ENCODE measurements at places on chromosomes 7 and 10.

GRCh38 chr10:60182691-60183090 lies 207.0 kb downstream of the ANK3 start:
- DNase-seq, result no peak

DNA sequence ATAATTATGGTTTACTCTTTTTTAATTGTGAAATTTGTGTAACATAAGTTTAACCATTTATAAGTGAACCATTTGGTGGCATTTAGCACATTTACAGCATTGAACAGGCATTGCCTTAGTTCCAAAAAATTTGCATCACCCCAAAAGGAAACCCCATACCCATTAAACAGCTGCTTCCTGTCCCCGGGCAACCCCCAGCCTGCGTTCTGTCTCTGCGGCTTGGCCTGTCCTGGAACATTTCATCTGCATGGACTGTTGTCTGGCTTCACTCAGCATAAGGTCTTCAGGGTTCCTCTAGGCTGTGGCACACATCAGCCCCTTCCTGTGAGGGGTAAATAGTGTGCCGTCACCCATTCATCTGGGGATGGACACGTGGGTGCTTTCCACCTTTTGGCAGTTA lies 6.9 kb downstream of the RET start:
- no peak for DNase-seq

- DNase-seq, result no peak
These were observed 4.8 kb upstream of the GCK start for GRCh38 chr7:44194069-44194468.

- no peak for DNase-seq
These were observed 54.2 kb downstream of the TACR2 start for GRCh38 chr10:69362471-69362954.

GRCh38 chr10:117663750-117664149 lies 121.2 kb downstream of the EMX2 start:
- DNase-seq, result no peak

DNA sequence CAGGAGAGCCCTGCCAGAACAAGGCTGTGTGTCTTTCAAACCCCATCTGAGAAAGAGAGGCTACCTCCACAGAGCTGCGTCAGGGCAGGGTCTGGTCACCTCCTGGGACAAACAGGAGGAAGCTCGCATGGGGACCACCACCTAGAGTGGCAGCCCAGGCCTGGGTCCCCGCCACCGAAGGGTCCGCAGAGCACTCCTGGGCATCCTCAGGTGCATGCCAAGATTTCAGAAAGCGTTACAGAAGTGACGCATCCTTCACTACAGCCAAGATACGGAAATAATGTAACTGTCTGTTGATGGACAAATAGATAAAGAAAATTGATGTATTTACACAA lies 42.6 kb downstream of the GSDME start:
- DNase-seq, result no peak

- no peak for DNase-seq
These were observed 10.1 kb downstream of the ELFN1 start for GRCh38 chr7:1679966-1680730.

DNA sequence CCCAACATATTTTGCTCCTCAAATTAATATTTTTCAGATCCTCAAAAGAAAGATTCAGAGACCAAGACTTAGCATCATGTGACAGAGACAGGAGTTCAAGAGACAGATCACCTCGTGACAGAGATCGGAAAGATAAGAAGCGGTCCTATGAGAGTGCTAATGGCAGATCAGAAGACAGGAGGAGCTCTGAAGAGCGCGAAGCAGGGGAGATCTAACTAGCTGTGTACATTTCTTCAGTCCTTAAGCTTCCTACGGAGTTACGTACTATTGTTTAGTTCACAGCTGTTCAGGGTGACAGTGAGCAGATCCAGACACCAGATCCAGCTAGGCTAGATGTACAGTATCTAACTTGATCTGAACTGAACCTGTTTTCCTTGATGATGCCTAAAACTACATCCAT lies 61.3 kb downstream of the KLRG2 start:
- no peak for DNase-seq

DNA sequence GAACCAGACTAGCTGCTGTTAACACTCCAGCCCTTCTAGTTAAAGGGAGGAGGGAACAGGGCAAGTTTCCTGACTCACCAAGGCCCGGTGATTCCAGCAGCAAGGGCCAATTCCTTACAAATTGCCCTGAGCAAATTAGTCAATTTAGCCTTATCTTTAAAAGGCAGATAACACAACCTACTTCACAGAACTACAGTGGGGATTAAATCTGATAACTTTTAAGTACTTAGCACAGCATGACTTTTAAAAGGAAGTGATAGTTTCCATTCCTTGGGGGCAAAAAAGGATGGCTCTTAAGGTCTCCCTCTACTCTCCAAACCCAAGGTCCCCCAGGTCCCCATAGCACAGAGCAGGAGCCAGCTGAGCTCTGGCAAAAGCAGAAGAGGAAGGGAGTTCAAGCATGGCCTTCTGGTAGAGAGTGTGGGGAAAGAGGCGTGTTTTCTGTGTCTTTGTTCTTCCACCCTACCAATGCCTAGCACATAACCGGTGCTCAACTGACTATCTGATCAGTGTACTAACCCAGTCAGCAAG lies 4.0 kb downstream of the CDCA7L start:
- DNase-seq, result no peak

- no peak for DNase-seq
These were observed 83.1 kb downstream of the THSD7A start for GRCh38 chr7:11748884-11749283.

DNA sequence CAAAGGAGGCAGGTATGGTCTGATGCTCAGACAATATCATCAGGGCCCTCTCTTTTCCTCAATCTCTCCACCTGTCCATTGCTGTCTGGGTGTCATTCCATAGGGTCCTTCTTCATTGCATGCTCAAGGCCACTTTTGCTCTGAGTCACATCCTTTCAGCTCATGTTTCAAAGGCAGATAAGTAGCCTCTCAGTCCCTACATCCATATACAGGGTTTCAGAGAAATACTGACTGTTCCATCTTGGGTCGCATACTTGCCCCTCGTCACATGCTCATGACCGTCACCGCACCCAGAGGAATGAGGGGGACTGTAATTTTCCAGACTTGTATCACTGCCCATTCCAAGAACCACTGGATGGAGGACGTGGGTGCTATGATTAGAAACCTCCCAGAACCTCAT lies 93.4 kb downstream of the FAM107B start:
- DNase-seq, result no peak

DNA sequence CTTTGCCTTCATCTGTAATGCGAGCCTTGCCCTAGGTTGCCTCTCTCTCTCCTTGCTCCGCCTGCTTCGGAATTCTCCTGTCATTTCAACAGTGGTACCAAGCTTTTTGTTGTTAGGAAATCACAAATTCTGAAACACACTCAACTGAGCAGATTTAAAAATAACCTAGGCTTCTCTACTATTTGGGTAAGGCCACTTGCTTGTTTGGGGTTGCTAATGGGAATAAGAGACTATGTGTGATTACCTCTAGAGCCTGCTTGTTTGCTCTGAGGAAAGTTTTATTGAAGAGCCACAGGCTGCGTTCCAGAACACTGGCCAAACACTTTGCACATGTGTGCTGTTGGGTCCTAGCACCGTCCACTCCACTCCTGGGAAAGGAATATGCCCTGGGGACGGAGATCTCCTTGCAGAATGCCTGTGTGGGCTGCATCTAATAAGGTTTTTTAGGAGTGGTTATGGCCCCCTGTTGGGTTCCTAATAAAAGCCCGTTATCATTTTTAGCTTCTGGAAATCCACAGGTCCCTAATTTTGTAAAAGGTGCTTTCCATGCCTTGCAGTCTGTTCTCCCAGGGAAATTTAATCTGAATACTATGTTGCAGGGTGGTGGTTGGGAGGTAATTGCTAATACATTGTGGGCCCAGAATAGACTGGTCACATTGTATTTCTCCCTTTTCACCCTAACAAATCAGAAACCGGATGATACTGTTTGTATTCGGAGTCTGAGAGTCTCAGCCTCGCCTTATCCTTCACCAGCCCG lies 68.7 kb upstream of the KLF6 start:
- no peak for DNase-seq

DNA sequence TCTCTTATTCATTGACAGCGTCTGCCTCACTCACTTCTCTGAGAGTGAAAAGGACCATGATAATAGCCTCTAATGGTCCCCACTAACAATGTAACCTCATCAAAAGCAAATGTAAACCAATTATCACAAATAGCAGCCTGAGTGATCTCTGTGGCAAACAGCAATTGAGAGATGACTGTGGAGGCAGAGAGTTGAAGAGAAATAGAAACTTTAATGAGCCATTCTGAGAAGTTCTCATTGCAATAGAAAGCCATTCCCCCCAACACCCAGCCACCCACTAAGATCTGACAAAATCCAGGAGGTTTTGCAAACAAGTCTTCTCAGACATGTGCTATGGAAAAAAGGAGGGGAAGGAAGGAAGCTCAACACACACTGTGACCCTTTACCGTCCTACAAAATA lies 44.2 kb upstream of the RNF148 start:
- DNase-seq, result peak; percentile 78

- DNase-seq, result no peak
These were observed 95.5 kb upstream of the GTF2I start for GRCh38 chr7:74561898-74562613.

- no peak for DNase-seq
These were observed 134.5 kb downstream of the WNT2 start for GRCh38 chr7:117188376-117188775.

- DNase-seq, result no peak
These were observed 83.7 kb downstream of the VPS50 start for GRCh38 chr7:93315896-93316295.

DNA sequence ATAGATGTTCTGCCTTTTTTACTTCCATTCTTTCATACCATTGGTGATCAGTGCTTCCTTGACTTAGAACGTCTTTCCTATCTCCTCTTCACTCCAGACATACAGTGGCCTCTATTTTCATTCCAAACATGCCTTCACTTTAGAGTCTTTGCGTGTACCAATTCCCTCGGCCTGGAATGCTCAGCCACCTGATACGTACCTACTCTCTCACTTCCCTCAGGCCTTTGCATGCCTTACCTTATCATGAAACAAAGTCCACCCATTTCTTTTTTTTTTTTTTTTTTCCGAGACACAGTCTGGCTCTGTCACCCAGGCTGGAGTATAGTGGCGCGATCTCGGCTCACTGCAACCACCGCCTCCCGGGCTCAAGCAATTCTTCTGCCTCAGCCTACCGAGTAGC lies 2.2 kb upstream of the CCNJ start:
- DNase-seq, result no peak

GRCh38 chr10:71487726-71488125 lies 91.0 kb downstream of the CDH23 start:
- DNase-seq, result no peak

GRCh38 chr10:52332815-52333214 lies 18.7 kb downstream of the DKK1 start:
- DNase-seq, result no peak

DNA sequence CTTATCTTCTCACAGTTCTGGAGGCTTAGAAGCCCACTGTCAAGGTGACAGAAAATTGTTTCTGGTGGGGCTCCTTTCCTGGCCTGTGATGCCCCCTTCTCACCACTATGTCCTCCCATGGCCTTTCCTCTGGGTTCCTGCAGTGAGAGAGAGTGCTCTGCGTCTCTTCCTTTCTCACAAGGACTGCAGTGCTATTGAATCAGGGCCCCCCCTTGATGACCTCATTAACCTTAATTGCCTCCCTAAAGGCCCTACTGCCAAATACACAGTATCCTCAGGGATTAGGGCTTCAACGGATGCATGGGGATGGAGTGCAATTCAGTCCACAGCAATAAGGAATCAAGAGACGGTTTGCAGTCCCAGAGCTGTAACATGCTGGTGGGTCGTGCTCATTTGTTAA lies 82.0 kb upstream of the GRB10 start:
- DNase-seq, result no peak

DNA sequence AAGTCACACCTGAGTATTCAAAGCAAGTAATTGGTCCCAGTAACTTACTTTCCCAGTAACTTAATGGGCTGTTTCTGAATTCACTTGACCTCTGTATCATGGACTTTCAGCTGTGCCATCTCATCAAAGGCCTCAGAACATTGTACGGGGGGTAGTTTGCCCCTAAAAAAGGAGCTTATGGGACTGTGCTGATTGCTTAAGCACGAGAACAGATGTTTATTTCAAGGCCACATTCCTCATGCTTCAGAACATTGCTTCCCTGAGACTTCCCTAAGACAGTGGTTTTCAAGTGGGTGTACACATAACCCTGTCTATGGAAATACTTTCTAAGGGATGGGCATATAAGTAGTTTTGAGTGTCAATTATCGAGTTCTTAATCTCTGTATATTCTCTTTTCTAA lies 26.8 kb downstream of the CALCR start:
- DNase-seq, result no peak

- no peak for DNase-seq
These were observed 29.4 kb downstream of the SFXN4 start for GRCh38 chr10:119136084-119136483.

- no peak for DNase-seq
These were observed 16.1 kb downstream of the PCBD1 start for GRCh38 chr10:70872291-70872690.

DNA sequence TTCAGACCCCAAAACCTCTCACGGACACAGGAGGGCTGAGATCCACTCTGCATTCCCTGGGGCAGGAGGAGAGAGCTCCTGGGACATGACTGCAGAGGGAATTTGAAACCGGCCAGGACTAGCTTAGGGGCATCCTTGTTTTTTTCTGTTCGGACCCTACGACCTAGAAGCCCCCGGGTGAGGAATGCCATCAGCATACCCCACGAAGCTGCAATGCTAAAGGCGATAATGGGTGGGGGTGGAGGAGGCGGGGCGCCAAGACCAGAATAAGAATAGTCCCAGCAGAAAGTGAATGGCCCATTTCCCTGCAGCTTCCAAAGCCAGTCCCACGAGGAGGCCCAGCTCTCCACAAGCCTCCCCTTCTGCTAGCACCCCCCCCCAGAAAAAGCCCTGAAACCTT lies 4.0 kb downstream of the PDGFA start:
- DNase-seq, result no peak

- DNase-seq, result no peak
These were observed 21.8 kb downstream of the RPA3 start for GRCh38 chr7:7696458-7697119.

DNA sequence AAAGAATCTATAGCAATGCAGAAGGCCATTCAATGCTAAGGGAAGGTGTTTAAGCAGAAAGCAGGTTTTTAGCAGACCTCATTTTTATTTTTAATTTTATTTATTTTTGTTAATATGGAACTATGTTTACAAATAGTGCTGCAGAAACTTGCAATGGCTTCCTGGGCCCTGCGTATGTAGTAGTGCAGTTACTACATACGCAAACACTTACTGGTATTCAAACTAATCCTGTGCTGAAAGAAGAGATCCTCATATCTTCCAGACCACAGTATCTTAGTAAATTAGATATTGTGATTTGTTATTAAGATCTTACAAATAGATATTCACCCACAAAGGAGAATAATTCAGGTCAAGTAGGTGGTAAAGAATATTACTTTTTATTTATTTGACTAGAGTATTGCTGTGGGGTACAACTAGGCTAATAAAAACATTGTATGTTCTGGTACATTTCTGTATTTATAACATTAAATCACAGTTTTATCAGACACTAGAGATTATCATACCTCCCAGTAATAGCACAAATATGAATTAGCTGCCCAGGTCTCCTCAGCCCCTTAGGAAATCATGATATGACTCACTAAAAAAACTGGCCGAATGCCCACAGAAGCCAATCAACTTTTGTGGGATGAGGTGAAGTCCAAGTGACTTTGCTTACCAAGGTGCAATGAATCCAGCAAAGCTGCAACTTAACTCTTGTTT lies 57.6 kb downstream of the RNLS start:
- no peak for DNase-seq

- no peak for DNase-seq
These were observed 17.2 kb upstream of the SLC18A3 start for GRCh38 chr10:49592726-49593563.
